ENCODE measurements at places on chromosomes 7 and 10.

DNA sequence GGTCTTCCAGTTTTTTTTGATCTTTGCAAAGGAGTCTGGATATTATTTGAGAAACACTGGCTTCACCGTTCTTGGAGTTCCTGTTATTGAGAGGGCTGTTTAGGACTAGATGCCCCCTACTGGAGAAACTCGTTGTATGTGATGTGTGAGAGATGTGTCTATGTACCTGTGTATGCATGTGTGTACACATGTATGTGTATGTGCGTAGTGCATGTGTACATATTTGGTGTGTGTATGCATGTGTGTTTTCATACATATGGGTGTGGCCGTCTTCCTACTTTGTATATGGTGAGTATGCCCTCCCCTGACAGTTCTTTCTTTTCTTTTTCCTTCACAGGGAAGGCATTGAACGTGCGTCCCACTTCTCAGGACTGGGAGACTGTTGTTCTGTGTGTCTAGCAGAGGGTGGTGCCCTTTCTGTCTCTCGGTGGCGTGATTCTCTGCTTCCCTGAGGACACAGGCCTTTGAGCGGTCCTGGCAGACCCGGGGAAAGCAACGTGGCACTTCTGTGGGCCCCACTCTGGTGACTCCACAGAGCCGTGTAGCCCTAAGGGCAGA lies 3.0 kb upstream of the CALHM3 start:
- peak; percentile 50 for DNase-seq

- no peak for DNase-seq
Observed at GRCh38 chr7:84647797-84648757, 453.5 kb upstream of the SEMA3A start.

DNA sequence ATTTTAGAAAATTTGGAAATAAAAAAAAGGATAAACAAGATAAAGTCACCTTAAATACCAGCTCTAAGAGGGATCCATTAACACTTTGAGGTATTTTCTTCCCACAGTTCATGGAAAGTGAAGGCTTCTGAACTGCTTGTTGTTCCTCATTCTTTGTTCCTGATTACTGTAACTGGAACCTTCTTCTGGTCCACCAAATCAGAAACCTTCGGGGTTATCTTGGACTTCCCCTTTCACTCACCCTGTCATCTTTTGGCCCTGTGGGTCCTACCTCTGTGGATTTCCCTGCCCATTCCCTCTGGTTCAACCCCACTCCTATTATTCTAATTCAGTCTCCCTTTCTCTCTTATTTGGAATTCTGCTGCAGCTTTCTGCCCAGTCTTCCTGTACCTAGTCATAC lies 116.5 kb upstream of the PRPS1L1 start:
- DNase-seq: no peak

DNA sequence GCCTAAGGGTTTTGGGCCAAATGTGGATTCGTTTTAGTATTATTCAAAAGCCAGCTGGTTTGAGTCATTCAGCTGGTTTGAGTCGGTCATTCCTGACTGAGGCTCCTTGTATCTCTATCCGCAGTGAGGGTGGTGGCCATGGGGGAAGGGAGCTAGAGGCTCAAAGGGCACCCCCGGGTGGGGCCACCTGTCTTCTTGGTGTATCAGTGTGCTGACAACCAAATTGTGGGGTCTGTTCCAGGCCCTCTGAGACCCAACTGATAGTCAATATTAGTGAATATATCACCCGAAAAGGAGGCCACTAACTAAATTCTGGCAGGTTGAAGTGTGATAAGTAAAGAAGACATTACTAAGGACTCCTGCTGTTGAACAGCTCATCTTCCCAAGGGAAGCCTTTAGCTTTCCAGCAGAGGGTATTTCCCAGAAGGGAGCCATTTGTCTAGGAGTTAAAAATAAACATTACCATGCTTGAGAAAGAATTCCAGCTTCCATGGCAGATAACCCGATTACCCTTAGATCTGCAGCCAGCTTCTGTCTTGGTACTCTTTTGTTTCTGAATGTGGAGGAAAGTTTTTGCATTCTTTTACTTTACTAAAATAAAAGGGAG lies 29.9 kb upstream of the DDX50 start:
- DNase-seq: no peak

DNA sequence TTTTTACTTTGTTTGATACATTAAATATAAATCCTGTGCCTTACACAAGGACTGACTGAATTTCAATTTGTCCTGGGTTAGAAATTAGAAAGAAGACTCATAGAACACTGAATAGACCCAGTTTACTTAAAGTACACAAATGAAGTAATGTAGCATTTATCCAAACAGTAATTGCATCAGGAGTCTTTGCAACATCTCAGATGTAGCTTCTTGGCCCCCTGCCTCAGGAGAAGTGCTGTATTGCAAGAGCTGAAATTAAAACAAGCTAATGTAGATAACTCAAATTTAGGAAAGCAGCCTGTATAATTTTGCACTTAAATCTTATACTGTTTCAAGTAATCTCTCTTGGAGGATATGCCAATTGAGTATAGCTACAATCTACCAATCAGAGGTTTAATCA lies 54.3 kb upstream of the KCND2 start:
- no peak for DNase-seq

DNA sequence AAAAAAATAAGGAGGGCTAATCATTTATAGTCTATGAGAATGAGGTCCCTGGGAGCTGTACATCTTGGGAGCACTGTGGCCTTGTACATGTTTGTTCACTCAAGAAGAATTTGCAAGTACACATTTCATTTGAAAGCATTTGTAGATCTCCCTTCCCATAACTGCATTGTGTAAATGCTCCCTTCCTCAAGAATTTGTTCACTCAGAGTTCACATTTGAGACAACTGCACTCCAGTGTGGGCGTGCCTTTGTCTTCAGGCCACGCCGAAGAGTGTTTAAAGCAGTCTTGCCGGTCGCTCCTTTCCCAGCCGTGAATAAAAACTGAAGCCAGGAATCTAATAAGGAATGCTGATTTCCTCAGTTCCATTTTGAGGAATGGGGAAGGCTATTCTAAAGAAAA lies 291.1 kb upstream of the LYZL1 start:
- no peak for DNase-seq

GRCh38 chr7:1927937-1928644 lies 258.0 kb downstream of the ELFN1 start:
- DNase-seq: no peak

DNA sequence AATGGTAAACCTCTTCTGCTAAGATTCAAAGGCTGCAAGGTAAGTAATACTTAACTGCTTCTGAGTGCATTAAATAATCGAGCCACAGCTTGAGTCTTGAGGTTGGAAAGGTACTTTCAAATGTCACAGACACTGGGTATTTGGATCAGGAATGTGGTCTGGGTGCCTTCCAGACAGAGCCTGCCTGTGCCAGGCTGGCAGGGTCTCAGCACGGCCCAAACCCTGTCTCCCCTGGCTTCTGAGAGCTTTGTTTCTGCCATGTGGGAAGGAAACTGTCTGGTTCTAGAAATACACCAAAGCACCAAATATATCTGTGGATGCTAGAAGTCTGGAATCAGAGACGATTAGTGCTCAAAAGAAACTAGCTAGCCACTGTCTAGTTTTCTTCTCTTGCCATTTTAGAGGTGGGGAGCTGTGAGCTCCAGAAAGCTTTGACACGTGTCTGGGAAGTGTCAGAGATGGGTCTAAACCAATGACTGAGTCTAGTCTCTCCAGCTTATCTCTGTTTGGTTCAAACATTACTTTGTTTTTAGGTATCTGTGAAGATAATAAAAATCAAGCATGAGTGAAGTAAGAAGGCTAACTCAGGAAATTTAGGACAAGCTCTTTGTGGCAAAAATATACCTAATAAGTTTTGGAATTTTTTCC lies 162.8 kb downstream of the CYP26A1 start:
- DNase-seq: no peak

DNA sequence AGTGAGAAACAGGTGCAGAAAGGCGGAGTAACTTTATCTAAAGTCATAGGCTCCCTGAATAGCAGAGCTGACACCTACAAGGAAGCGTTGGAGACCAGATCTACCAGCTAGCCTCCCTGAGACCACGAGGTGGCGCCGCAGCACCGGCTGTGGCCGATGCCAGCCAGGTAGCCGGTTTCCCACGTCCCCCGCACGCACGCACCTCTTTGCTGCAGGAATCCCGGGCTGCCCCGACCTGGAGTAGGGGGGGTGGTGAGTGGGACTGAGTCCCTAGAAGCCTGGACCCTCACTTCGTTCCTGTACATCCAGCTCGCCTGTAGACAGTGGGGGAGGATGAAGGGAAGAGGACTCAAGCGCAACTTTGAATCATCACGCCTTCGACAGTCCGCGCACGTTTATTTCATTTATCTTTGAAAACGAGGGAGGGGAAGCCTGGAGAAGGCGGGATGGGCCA lies 3.7 kb downstream of the ELOVL3 start:
- peak; percentile 85 for DNase-seq

- no peak for DNase-seq
Observed at GRCh38 chr10:5595591-5595990, 70.8 kb downstream of the ASB13 start.

- DNase-seq: no peak
Observed at GRCh38 chr7:155922067-155922816, 110.0 kb upstream of the SHH start.

GRCh38 chr7:72492461-72493065 lies 80.4 kb upstream of the CALN1 start:
- DNase-seq: no peak

Data from endothelial cell (in vitro differentiated cells).